ENCODE measurements at places on chromosomes 2 and 18.

GRCh38 chr18:11577271-11578112 lies 31.9 kb upstream of the SLC35G4 start:
- DNase-seq, result no peak

GRCh38 chr2:26340831-26341230 lies 5.1 kb upstream of the SELENOI start:
- no peak for DNase-seq

DNA sequence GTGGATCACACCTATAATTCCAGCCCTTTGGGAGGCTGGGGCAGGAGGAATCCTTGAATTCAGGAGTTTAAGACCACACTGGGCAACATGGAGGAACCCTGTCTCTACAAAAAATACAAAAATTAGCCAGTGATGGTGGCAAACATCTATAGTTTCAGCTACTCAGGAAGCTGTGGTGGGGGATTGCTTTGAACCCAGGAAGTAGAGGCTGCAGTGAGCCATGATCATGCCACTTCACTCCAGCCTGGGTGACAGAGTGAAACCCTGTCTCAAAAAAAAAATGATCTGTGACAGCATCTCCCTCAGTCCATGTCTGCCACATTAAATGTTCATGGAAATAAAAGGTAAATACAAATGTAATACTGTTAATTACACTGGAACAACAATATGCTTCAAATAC lies 121.4 kb upstream of the COL5A2 start:
- no peak for DNase-seq

DNA sequence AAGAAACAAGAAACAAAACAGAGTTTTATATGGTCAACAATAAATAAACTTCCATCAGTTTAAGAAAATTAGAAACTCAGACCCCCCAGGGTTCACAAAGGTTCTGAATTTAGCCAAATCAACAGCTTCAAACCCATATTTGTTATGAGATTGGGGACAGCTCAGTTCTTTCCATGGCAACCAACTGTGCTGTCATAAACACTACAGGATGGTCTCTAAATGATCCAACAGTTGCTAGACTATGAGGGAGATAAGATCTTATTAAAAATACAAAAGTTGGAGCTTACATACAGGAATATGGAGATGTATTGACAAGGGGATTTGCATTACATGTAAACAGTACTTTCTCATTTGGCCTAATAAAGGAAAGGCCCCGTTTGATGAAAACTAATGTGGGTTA lies 154.6 kb upstream of the CTAGE1 start:
- DNase-seq, result no peak

GRCh38 chr2:225462945-225463344 lies 63.4 kb downstream of the NYAP2 start:
- no peak for DNase-seq

DNA sequence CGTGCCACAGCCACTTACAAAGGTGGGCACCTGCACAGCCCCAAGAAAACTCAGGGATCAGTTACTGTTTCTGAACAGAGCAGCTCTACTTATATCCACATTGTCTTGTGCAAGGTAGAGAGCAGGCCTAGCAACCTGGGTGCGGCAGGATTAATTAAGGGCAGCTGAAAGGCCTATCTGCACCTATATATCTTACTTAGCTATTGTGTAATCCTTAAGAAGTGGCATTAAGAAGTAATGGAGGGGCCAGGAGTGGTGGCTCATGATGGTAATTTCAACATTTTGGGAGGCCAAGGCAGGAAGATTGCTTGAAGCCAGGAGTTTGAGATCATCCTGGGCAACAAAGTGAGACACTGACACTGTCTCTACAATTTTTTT lies 12.8 kb upstream of the ARL5A start:
- no peak for DNase-seq

DNA sequence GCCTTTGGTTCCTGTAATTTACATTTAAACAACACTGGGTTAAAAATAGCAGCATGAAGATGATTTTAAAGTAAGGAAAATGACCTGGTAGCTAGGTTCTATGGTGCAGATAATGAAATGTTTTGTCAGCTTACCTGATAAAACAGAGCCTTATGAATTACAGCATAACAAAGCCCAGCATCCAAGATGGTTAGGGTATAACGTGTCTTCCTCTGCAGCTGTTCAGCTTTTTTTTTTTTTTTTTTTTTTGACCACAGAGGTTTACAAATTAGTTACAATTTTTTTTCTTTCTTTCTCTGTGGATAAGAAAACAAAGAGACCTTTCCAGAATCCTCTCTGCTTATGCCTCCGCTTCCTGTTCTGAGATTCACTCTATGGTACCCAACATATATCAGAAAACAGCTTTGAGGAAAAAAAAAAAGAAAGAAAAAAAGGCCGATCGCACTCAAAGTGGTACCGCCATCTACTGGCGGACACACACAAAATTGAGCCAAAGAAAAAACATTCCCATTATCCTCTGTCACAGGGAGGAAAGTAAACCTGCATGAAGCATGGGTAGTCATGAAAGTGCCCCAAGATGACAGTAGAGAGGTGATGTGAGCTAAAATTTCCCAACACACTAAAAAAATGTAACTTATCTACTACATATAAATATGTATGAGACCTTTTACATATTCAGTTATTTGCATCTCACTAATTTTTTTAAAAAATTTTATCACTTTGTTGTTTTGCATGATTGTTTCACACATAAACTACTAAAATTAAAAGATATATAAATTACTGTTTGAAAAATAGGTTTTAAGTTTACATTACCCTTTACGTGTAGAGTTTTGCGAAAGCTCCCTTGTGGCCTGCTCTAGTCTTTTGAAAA lies at the start of gene SCN3A:
Gene SCN3A, minus strand, starts transcription at position 362 of the 871 bp plus-strand sequence. CDS start 27,656 bp downstream, outside the sequence.
- peak; percentile 53 for DNase-seq

GRCh38 chr2:136178941-136179601 lies 61.1 kb upstream of the CXCR4 start:
- DNase-seq, result no peak

- DNase-seq, result peak; percentile 18
Observed at GRCh38 chr2:170157025-170157684, 20.8 kb upstream of the MYO3B start.
